ENCODE measurements at places on chromosomes 12 and 14. TPM values are rescaled to one million over a fixed set of nuclear protein-coding genes. Genes with fewer than 3 reads are reported as not detected.
A peak's percentile ranks its signal among the peaks of the same experiment; 100 is the strongest.

GRCh38 chr12:26266881-26267280, 71.5 kb downstream of the SSPN start:
- H3K36me3 ChIP-seq = no peaks in the 10 kb centered on the region
- H3K27me3 ChIP-seq = no peaks in the 10 kb centered on the region
- H3K4me1 ChIP-seq = peaks cover 16% of the 10 kb centered on the region
- H3K4me3 ChIP-seq = no peak overlapping the region

DNA sequence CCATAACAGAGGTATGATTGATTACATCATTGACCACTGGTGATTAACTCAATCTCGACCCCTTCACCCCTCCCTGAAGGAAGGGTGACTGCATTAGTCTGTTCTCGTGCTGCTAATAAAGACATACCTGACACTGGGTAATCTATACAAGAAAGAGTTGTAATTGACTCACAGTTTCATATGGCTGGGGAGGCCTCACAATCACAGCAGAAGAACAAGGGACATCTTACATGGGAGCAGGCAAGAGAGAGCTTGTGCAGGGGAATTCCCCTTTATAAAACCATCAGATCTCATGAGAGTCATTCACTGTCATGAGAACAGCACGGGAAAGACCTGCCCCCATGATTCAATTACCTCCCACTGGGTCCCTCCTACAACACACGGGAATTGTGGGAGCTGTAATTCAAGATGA, 55.9 kb upstream of the TMCC3 start:
- DNase-seq = no peak
- peaks cover 19% of the 10 kb centered on the region for H3K4me1 ChIP-seq
- H3K27me3 ChIP-seq = no peaks in the 10 kb centered on the region
- no peaks in the 10 kb centered on the region for H3K36me3 ChIP-seq
- H3K27ac ChIP-seq = no peak overlapping the region
- no peak overlapping the region for H3K4me3 ChIP-seq

GRCh38 chr12:53726946-53727309, 324 bp downstream of the CALCOCO1 start:
- H3K27ac ChIP-seq = peak overlapping the region; percentile 74
- peak overlapping the region; percentile 80 for H3K4me3 ChIP-seq
- H3K36me3 ChIP-seq = peaks cover 26% of the 10 kb centered on the region
- no peaks in the 10 kb centered on the region for H3K4me1 ChIP-seq

Gene CCDC197
- total RNA-seq = not detected

GRCh38 chr12:91332302-91332701, 149.7 kb upstream of the DCN start:
- DNase-seq = no peak
- no peaks in the 10 kb centered on the region for H3K4me1 ChIP-seq
- H3K36me3 ChIP-seq = no peaks in the 10 kb centered on the region
- no peaks in the 10 kb centered on the region for H3K27me3 ChIP-seq

DNA sequence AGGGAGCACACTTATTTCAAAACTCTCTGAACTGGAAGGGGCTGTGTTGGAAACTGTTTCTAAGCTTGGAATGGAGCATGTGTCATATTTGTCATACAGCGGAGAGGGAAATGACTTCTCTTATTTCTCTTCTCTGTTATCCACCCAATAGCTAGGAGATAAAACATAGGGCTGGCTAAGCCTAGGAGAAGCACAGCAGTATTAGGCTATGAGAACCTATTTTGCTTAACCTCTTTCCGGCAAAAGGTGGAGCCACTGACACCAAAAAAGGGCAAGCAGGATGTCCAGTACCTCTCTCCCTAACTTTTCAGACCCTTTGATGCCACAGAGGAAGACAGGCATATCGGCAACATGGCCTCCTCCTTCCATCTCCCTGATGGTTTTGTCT, 148.3 kb downstream of the CRADD start:
- H3K27me3 ChIP-seq = no peaks in the 10 kb centered on the region
- H3K36me3 ChIP-seq = no peaks in the 10 kb centered on the region
- H3K4me3 ChIP-seq = no peak overlapping the region
- no peak for DNase-seq
- peak overlapping the region; percentile 83 for H3K27ac ChIP-seq
- peaks cover 62% of the 10 kb centered on the region for H3K4me1 ChIP-seq

Data from sigmoid colon (tissue), 7 donors.